Ovary (tissue), 10 donors: ENCODE measurements at places on chromosomes 13 and 19.
A peak's percentile ranks its signal among the peaks of the same experiment; 100 is the strongest.

DNA sequence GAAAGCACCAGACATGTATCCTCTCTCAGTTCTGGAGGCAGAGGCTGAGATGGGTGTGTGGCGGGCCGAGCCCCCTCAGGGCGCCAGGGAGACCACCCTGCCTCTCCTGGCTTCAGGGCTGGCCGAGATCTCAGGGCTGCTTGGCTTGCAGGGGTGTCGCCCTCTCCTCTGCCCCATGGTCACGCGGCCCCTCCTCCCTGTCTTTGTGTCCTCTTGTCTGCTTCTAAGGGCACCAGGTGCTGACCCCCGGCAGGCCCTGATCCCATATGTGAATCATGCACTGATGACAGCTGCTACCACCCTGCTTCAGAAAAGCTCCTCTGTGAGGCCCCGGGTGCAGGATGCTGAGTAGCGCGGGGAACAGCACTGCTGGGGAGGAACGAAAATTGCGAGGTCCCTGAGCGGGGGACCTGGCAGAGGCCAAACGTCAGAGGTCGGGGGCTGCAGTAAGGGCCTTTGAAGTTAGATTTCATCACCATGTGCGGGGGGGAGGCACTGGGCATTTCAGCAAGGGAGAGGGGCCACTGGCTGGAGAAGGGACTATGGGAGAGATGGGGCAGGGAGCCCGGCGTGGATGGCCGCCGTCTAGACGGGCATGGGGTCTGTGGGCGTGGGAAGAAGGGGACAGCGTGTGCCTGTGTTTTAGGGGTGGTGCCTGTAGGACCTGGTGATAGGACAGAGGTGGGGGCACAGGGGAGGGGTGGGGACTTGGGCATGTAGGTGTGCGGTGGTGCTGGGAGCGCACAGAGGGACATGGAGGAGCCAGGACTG, 125.2 kb downstream of the KDM4B start:
- no peak overlapping the region for H3K27ac ChIP-seq
- H3K27me3 ChIP-seq, result no peaks in the 10 kb centered on the region
- peaks cover 24% of the 10 kb centered on the region for H3K4me1 ChIP-seq
- peak; percentile 19 for DNase-seq
- no peaks in the 10 kb centered on the region for H3K36me3 ChIP-seq
- no peak overlapping the region for H3K4me3 ChIP-seq

GRCh38 chr13:32734511-32734910, 148.3 kb downstream of the PDS5B start:
- peaks cover 2% of the 10 kb centered on the region for H3K4me1 ChIP-seq
- H3K27me3 ChIP-seq, result no peaks in the 10 kb centered on the region
- H3K36me3 ChIP-seq, result no peaks in the 10 kb centered on the region

DNA sequence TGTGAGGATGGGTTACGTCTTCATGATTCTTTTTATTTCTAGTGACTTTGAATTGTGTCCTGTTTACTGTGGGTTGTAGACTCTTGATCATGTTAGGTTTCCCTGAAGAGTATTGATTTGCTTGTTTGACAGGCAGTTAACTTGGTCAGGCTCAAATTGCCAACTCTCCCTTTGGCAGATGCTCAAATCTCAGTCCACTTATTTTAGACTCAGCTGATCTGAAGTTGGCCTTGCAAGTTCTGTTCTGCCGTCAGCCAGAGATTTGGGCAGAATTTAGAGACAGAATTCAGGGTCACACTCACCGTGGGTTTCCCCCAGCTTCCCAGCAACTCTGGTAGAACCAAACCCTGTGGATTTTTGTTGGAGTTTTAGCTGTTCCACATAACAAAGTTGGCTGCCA, 71.6 kb upstream of the TEX29 start:
- no peak overlapping the region for H3K4me3 ChIP-seq
- no peak overlapping the region for H3K27ac ChIP-seq
- H3K27me3 ChIP-seq, result no peaks in the 10 kb centered on the region

GRCh38 chr13:75312884-75313520, 169.0 kb downstream of the TBC1D4 start:
- H3K4me3 ChIP-seq, result no peak overlapping the region
- no peak for DNase-seq
- H3K27me3 ChIP-seq, result no peaks in the 10 kb centered on the region
- H3K27ac ChIP-seq, result no peak overlapping the region
- no peaks in the 10 kb centered on the region for H3K36me3 ChIP-seq

DNA sequence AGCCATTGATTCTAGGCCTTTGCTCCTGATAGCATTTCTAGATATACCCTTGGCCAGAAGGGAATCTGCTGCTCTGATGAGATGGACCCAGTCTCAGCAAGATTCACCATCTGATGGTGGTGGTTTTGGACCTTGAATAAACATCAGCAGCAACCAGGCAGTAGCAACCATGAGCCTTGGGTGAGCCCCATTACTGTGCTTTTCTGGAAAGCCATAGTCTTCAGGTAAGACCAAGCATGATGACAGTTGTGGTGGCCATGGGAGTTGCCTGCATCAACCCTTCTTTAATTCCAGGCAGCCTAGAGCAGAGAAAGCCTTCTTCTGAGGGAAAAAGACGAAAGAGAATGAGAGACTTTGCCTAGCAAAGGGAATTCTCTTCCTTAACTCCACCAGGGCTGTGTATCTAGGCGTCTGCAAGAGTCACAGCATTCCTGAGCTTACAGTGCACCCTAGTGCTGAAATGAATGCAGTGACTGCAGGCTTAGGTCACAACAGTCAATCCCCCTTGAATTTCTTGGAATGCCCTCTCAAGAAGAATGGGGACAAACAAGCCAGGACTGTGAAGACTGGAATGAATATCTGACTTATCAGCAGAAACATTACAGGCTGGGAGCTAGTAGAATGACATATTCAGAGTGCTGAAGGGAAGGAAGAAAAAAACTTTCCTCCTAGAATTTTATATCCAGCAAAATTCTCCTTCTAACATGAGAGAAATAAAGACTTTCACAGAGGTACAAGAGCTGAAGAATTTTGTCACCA, 942.4 kb upstream of the PCDH20 start:
- H3K4me3 ChIP-seq, result no peak overlapping the region
- no peak for DNase-seq
- H3K27ac ChIP-seq, result no peak overlapping the region
- no peaks in the 10 kb centered on the region for H3K36me3 ChIP-seq
- no peaks in the 10 kb centered on the region for H3K27me3 ChIP-seq
